ENCODE measurements at places on chromosomes 16 and 17.

GRCh38 chr17:36813957-36814563 lies 123.2 kb upstream of the LHX1 start:
- DNase-seq = no peak

DNA sequence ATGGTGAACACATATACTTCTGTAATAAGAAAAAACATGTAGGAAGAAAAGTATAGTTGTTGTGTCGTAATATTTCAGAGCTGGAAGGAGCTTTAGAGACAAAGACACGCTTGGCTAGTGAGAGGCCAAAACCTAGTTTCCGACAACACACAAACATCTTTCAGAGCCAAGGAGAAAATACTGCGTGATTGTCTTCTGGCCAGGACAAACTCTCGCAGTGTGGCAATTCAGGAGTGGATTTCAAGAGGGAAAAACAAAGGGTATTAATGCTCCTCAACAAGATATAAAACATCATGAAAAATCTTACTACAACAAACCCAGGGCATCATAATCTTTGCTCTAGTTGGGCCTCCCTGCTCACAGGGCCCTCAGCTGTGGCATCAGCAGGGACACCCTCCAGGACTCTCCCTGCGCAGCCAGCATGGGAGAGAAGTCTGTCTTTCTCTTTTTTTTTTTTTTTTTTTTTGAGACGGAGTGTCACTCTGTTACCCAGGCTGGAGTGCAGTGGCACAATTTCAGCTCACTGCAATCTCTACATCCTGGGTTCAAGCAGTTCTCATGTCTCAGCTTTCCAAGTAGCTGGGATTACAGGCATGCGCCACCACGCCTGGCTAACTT lies 66.4 kb downstream of the CYB5B start:
- no peak for DNase-seq

DNA sequence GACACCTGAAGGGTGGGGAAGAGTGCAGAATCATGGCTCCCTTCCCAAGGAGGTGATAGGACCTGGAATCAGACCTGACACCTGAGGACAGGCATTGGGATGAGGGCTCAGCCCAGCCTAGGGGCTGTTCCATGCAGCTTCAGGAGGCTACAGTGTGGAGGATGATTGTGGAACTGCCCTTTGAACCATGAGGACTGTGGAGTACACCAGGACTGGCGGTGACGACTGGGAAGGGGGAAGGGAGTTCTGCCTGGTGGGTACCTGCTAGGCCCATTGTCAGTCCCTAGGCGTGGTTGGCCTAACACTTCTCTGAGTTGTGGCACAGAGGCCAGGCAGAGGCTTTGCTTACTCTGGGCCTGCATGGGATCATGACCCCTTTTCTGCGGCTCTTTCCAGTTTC lies 76.1 kb downstream of the MPRIP start:
- no peak for DNase-seq

DNA sequence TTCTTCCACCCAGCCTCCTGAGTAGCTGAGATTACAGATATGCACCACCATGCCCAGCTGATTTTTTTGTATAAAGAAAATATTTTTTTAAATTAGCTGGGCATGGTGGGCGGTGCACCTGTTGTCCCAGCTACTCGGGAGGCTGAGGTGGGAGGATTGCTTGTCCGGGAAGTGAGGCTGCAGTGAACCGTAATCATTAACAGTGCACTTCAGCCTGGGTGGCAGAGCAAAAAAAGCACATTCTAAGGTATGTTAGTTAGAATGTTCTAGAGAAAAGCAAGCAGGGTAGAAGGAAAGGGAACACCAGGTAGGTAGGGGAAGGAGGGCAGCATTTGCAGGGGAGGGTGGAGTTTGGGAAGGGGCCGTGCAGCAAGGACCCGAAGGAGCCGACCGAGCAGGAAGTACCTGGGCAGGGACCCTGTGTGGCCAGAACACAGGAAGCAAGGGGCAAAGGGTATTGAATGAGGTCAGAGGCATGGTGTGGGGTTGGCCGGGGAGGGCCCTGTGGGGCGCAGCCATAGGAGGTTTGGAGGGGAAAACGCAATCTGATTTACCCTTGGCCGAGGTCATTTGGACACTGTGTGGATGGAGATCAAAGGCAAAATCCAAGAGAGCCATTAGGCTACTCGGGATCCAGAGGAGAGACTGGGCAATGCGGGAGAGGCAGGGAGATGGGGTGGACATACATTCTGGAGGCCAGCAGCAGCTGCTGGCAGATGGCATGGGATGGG lies 2.3 kb downstream of the C17orf99 start:
- no peak for DNase-seq

DNA sequence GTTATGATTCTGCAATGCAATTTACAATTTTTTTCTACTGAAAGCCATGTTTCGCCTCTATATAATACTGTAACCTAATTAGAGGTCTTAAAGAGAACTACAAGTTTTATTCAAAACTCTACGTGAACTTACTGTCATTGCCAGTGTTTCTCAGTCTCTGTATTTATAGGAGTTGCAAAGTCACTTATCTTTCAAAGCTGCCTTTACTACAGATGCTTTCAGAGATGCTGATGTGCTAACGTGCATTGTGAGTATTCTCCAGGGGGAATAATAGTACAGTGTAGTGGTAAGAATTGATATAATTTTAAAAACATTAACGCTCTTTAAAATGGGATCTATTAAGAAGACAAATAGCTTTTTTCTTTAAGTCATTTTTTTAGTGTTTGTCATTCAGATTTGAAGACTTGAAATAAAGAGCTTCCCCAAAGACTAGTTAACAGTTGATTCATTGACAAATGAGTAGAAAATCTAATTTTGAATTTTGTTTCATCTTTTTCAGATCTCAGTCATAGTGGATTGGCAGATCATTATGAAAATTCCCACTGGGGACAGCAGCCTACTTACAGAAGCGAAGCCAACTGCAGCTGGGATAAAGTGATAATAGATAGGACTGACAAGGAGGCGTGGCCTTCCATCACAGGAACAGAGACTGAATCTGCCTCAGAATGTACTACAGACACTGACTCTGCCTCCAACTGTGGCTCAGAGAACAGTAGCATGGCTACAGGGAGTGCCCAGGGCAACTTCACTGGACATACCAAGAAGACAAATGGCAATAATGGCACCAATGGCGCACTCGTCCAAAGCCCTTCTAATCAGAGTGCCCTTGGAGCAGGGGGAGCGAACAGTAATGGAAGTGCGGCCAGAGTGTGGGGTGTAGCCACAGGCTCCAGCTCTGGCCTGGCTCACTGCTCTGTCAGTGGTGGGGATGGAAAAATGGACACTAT lies 79.9 kb downstream of the TMC6 start:
- no peak for DNase-seq

- DNase-seq = no peak
Observed at GRCh38 chr16:67969254-67970039, 1.0 kb upstream of the SLC12A4 start.

DNA sequence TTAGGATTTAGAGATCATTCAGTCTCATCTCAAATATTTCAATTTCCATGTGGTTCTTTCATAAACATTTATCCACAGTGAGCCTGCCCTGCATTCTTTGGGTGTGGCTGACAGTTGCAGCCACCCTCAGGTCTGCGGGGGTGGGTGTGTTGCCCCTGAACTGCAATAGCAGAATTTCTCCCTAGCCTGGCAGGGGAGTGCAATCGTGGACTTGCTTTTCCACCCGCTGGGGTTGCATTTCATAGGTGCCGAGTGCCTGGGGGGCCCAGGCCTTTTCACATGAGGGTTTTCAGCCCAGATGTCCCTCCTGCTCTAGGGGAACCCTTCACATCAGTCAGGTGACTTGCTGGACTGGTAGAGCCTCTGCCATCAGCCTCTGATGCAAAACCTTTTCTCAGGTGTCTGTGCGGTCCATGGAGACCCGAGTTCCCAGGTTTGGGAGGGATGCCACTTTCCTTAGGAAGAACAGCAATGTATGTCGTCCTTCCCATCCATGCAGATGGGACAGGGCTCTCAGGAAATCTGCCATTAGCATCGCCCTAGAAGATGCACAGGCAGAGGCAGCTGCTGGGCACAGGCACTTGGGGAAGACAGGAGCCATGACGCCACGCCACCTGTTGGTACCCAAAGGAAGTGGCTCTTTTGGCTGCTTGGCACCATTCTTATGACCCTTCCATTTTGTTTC lies 2.4 kb upstream of the USP36 start:
- DNase-seq = peak; percentile 49

DNA sequence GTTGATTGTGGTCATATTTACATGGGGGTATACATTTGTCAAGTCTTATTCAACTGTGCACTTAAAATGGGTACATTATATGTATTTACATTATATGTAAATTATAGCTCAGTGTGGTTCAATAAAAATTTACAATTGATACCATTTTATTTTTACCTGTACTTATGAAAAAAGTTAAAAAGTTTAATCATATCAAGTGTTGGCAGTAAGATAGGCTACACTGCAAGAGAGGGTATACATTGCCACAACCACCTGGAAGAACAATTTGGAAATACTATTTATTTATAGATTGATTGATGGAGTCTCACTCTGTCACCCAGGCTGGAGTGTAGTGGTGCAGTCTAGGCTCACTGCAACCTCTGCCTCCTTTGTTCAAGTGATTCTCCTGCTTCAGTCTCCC lies 453.3 kb downstream of the XYLT1 start:
- DNase-seq = no peak

DNA sequence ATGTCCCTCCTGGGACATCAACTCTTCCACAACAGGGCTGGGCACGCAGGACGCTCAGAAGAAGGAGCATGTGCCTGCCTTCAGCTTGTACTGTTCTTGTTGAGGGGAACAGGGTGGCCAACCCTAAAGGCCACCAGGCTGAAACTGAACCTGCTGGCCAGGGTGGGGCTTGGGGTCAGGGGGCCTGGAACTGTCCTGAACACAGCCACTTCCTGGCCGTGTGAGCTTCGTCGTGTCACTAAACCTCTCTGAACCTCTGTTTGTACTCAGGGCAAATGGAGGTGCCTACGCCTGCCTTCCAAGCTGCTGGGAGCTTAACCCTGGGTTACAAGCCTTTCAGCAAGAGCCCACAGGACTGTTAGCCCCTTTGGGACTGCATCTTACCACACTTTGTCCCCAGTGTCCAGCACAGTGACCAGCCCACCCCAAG lies 6.7 kb downstream of the ARHGAP27 start:
- no peak for DNase-seq

- DNase-seq = no peak
Observed at GRCh38 chr16:67966549-67967182, 1.8 kb downstream of the SLC12A4 start.

GRCh38 chr17:82021107-82021899 lies 1.4 kb downstream of the CENPX start:
- peak; percentile 59 for DNase-seq

GRCh38 chr17:74810699-74811485 lies 34.7 kb upstream of the NAT9 start:
- DNase-seq = no peak

GRCh38 chr17:56751145-56751738 lies 82.5 kb downstream of the C17orf67 start:
- no peak for DNase-seq

GRCh38 chr17:75959051-75959838 lies 18.4 kb upstream of the FBF1 start:
- DNase-seq = no peak

DNA sequence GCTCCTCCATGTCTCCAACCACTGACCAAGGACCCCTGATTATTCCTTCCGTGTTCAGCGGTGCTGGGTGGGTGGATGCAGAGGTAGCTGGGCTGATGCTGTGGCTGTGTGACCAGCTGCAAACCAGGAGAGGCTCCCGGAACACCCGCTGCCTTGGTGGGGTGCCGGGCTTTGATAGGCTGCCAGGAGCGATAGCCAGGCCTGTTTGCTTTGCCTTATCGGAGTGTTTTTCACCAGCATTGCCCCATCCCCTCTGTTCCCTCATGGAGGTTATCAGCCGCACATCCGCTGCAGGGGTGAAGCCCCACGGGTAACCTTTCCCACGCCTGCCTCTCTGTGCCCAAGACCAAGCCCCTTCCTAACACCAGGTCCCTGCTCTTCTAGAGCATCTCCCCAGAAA lies 354.3 kb downstream of the C16orf95 start:
- DNase-seq = no peak

DNA sequence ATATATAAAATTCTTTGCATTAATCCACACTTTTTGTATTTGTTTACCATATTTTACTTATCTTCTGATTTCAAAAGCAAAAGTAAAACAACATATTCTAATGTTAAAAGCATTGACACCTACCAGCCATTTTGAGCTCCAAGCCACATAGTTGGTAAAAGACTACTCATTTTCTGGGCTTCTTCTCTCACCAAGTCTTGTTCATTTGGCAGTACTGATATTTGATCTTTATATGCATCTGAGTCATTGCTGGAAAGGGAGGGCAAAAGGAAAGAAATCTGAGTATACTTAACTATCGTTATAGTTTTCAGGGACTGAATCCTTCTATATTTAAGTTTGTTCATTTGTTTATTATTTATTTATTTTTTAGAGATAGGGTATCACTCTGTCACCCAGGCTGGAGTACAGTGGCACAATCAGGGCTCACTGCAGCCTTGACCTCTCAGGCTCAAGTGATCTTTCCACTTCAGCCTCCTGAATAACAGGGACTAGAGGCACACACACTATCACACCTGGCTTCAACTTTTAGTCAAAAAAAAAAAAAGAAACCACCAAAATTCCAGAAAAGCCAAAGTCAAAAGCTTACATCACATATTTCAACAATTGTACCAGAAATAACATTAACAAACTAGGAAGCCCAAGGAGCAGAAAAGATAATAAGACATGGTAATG lies 121.0 kb upstream of the TOB1 start:
- no peak for DNase-seq

- DNase-seq = no peak
Observed at GRCh38 chr17:1491443-1492248, 840 bp downstream of the MYO1C start.

DNA sequence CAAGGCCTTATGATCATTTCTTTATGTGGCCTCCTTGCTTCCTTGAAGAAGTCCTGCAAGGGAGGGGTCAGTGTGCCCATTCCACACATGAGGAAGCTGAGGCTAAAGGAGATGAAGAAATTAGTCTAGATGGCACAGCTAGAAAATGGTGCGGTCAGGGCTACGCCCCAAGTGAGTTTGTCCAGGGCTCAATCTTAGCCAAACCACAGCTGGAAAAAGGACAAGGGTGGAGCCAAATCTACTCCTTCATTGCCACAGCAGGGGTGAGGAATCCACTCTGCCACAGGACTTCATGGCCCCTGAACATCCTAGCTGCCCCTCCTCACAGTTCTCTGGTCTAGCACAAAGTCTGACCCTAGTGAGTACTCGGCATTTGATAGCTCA lies 16.2 kb downstream of the BEAN1 start:
- no peak for DNase-seq
